ENCODE measurements at places on chromosomes 12 and 14.

- no peaks in the 10 kb centered on the region for H3K36me3 ChIP-seq
- H3K27me3 ChIP-seq: no peaks in the 10 kb centered on the region
- no peak overlapping the region for H3K27ac ChIP-seq
- no peak overlapping the region for H3K4me3 ChIP-seq
Measured at GRCh38 chr12:59164226-59164625, 243.9 kb upstream of the LRIG3 start.

- no peak overlapping the region for H3K27ac ChIP-seq
- H3K4me1 ChIP-seq: no peaks in the 10 kb centered on the region
- H3K4me3 ChIP-seq: no peak overlapping the region
- no peaks in the 10 kb centered on the region for H3K36me3 ChIP-seq
- no peak for DNase-seq
Measured at GRCh38 chr12:78628491-78629100, 236.0 kb upstream of the SYT1 start.

DNA sequence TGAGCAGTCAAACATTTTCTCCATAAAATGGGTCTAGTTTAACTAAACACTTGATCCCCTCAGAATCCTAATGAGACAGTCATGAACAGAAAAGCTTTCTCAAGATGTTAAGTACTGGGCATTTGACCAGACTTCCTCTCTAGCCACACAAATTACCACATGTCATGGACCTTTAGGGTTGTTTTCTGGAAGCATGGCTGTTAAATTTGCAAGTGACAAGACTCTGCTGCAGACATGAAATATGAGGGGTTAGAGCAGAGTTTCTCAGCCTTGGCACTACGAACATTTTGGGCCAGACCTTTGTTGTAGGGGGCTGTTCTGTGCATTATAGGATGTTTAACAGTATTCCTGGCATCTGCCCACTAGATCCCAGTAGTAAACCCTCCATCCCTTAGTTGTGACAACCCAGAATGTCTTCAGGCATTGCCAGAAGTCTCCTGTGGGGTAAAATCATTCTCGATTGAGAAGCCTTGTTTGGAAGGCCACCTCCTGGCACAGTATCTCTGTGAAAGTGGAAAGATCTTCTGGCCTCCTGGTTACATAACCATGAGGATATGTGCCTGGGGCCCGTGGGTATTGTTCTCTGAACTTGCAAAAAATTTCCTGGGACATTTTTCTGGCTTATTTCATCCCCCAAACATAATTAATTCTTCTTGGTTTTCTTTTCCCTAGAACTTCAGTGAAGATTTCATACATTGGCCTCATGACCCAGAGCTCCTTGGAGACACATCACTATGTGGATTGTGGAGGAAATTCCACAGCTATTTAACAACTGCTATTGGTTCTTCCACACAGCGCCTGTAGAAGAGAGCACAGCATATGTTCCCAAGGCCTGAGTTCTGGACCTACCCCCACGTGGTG, 4.3 kb downstream of the TMEM106C start:
- no peaks in the 10 kb centered on the region for H3K36me3 ChIP-seq
- H3K4me1 ChIP-seq: peaks cover 9% of the 10 kb centered on the region
- no peak overlapping the region for H3K27ac ChIP-seq
- DNase-seq: no peak

GRCh38 chr12:3335078-3335487, 155.9 kb upstream of the PRMT8 start:
- no peaks in the 10 kb centered on the region for H3K27me3 ChIP-seq
- H3K4me1 ChIP-seq: no peaks in the 10 kb centered on the region
- no peaks in the 10 kb centered on the region for H3K36me3 ChIP-seq
- H3K4me3 ChIP-seq: no peak overlapping the region
- H3K27ac ChIP-seq: no peak overlapping the region
- no peak for DNase-seq

DNA sequence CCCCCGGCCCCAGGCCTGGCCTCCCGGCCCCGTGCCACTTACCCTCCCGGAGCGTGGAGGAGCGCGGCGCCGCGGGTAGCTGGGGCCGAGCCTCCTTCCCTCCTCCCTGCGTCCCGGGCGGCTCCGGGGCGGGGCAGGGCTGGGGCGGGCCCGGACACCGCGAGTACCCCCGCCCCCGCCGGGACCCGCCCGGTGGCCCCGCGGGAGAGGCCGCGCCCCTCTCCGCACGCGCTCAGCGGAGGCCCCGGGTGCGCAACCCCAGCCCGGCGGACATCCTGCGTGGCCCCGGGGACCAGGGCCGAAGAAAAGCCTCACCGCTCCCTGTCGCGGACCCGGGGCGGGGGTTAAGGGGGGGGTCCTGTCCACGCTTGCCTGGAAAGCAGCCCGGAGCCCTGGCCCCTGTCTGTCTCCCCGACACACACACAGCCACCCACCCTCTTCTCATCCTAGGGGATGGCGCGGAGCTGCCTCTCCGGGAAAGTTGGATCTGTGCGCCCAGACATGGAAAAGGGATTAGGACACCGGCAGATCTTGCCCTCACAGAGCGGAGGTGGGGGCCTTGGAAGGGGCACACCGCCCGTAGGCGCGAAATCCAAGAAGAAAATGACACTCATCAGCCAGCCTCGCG, at the start of gene SYNE3:
SYNE3 (minus strand) TSS at position 97 of the 628 bp plus-strand sequence. CDS start 40,829 bp downstream, outside the sequence.
- H3K4me3 ChIP-seq: peak within 1 kb of the TSS; percentile 58
- H3K27ac ChIP-seq: peak within 1 kb of the TSS; percentile 80
- DNase-seq: no peak
- H3K36me3 ChIP-seq: no peaks in the 10 kb centered on the region
- H3K27me3 ChIP-seq: peaks cover 35% of the 10 kb centered on the region

- H3K27me3 ChIP-seq: no peaks in the 10 kb centered on the region
- no peak overlapping the region for H3K27ac ChIP-seq
- no peaks in the 10 kb centered on the region for H3K4me1 ChIP-seq
- no peaks in the 10 kb centered on the region for H3K36me3 ChIP-seq
Measured at GRCh38 chr12:124153392-124153791, 141.5 kb upstream of the RFLNA start.

GRCh38 chr14:52789118-52789517, 2.3 kb downstream of the GNPNAT1 start:
- DNase-seq: no peak
- no peak overlapping the region for H3K4me3 ChIP-seq
- peaks cover 33% of the 10 kb centered on the region for H3K4me1 ChIP-seq
- no peak overlapping the region for H3K27ac ChIP-seq

DNA sequence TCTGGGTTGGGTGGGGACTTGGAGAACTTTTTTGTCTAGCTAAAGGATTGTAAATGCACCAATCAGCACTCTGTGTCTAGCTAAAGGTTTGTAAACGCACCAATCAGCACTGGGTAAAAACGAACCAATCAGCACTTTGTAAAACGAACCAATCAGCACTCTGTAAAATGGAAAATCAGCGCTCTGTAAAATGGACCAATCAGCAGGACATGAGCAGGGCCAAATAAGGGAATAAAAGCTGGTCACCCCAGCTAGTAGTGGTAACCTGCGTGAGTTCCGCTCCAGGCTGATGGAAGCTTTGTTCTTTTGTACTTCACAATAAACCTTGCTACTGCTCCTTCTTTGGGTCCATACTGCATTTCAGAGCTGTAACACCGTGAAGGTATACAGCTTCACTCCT, 1.7 kb upstream of the ACOT2 start:
- DNase-seq: no peak
- H3K27ac ChIP-seq: peak overlapping the region; percentile 86
- H3K4me1 ChIP-seq: no peaks in the 10 kb centered on the region

DNA sequence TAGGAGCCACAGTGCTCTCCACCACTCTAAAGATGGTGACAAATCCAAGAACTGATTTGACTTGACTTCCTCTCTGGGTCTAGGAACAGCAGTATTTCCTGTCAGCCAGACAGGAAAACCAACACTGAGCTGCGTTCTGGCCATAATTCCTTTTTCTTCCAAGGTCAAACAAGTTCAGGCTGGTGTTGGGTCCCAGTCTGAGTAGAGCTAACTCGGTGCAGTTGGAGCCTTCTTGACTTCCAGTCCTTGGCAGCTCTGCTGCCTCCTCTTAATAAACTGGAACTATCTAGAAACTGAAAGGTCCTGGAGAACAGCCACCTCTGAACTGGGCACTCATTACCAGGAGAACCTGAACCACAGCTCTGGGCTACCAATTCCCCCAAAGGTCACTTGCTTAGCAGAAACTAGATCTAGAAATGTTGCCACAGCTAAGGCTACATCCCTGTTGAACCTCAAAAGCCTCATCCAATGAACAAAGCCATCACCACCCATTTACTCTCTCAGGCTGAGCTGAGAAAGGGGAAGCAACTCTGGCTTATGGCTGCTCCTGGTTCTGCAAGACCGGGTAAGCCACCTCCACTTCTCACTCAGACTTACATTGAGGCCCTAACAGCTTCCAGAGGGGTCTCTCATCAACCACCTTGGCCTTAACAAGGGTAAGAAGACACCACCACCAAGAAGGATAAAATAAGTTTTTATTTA, 27.7 kb downstream of the MAX start:
- DNase-seq: no peak
- H3K27ac ChIP-seq: peak overlapping the region; percentile 91

- no peaks in the 10 kb centered on the region for H3K36me3 ChIP-seq
- no peak overlapping the region for H3K4me3 ChIP-seq
- DNase-seq: no peak
- H3K4me1 ChIP-seq: peaks cover 13% of the 10 kb centered on the region
Measured at GRCh38 chr12:19761463-19761862, 322.2 kb downstream of the AEBP2 start.

DNA sequence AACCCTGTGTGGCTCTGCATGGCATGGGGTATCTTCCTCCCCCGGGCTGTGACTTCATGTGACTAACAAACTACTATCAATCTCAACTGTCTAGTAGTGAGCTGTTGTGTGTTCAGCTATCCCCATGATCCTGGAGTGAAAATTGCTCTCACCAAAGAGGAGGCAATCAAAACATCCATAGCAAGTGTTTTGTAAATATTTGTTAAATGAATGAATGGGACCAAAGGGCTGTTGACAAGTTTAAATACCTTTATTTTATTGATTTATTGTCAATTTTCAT, 138.1 kb upstream of the CPM start:
- H3K4me3 ChIP-seq: no peak overlapping the region
- H3K36me3 ChIP-seq: no peaks in the 10 kb centered on the region
- H3K27ac ChIP-seq: no peak overlapping the region
- H3K27me3 ChIP-seq: no peaks in the 10 kb centered on the region

GRCh38 chr12:8709124-8709830, 11.5 kb downstream of the RIMKLB start:
- H3K4me3 ChIP-seq: peak overlapping the region; percentile 27
- peak overlapping the region; percentile 55 for H3K27ac ChIP-seq
- H3K36me3 ChIP-seq: no peaks in the 10 kb centered on the region
- no peak for DNase-seq

DNA sequence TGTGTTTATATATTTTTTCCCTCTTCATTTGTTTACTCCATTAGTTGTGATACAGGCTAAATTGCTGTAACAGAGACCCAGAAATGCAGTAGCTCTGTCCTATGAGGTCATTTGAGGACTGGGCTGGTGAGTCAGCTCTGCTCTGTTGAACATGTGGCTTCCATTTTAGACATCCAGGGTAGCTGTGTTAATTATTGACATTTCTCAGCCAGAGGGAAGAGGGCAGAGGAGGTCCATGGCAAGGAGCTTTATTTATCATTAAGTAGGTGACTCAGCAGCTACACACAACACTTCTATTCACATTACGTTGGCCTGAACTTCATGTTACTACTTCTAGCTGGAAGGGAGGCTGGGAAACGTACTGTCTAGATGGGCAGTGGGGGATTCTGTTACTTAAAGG, 85.4 kb downstream of the PTCSC3 start:
- H3K27ac ChIP-seq: no peak overlapping the region
- H3K27me3 ChIP-seq: no peaks in the 10 kb centered on the region
- peaks cover 5% of the 10 kb centered on the region for H3K4me1 ChIP-seq
- DNase-seq: no peak
- H3K36me3 ChIP-seq: no peaks in the 10 kb centered on the region

- no peak for DNase-seq
- H3K4me1 ChIP-seq: peaks cover 14% of the 10 kb centered on the region
- H3K36me3 ChIP-seq: no peaks in the 10 kb centered on the region
- peak overlapping the region; percentile 78 for H3K27ac ChIP-seq
- no peaks in the 10 kb centered on the region for H3K27me3 ChIP-seq
Measured at GRCh38 chr14:99191395-99192027, 80.5 kb downstream of the BCL11B start.

- no peak for DNase-seq
- H3K27ac ChIP-seq: no peak overlapping the region
Measured at GRCh38 chr14:95102680-95103044, 54.7 kb downstream of the DICER1 start.

GRCh38 chr12:81077329-81077685, 572 bp upstream of the ACSS3 start:
- H3K27ac ChIP-seq: peak overlapping the region; percentile 85
- H3K27me3 ChIP-seq: no peaks in the 10 kb centered on the region
- no peak overlapping the region for H3K4me3 ChIP-seq
- no peak for DNase-seq
- H3K4me1 ChIP-seq: no peaks in the 10 kb centered on the region

DNA sequence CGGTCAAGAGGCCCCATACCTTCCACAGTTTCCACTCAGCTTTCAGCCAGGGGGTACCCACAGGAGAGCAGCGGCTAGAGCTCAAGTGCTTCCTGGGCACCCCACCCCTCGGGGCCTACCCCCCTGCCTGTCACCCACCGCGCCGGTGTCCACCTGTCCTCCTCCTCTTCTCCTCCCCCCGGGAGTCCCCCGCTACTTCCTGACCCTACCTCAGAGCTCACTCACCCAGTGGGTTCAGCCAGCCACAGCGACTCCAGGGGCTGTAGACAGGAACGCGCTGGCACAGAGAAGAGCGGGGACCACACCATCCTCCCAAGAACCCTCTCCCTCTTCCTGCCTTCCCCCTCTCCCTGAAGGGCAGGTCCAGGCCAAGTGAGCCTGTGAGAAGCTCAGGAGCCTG, 123.0 kb downstream of the ESRRB start:
- no peaks in the 10 kb centered on the region for H3K4me1 ChIP-seq
- no peak for DNase-seq
- no peak overlapping the region for H3K27ac ChIP-seq
- H3K4me3 ChIP-seq: no peak overlapping the region

DNA sequence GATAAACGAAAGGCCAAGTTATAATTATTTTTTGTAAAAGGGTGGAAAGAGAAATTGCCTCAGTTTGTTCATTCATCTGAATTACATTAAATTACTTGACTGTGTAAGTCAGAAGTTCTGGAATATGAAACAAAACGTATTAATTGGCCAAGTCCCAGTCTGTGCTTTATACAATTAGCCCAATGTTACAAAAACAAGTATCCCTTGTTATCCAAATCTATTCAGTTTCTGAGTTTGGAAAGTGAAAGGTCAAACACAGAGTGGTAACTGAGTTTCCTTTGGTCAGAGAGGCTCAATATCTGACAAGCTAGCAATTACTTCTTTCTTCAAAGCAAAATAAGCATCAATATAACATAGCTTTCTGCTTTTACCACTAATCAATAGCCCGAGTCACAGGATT, 62.6 kb downstream of the SPPL3 start:
- no peak overlapping the region for H3K27ac ChIP-seq
- H3K36me3 ChIP-seq: peaks cover 16% of the 10 kb centered on the region
- H3K27me3 ChIP-seq: no peaks in the 10 kb centered on the region
- H3K4me1 ChIP-seq: peaks cover 10% of the 10 kb centered on the region
- H3K4me3 ChIP-seq: no peak overlapping the region
- DNase-seq: no peak
